ENCODE measurements at places on chromosomes 13 and 19. TPM values are rescaled to one million over a fixed set of nuclear protein-coding genes. Genes with fewer than 3 reads are reported as not detected.

DNA sequence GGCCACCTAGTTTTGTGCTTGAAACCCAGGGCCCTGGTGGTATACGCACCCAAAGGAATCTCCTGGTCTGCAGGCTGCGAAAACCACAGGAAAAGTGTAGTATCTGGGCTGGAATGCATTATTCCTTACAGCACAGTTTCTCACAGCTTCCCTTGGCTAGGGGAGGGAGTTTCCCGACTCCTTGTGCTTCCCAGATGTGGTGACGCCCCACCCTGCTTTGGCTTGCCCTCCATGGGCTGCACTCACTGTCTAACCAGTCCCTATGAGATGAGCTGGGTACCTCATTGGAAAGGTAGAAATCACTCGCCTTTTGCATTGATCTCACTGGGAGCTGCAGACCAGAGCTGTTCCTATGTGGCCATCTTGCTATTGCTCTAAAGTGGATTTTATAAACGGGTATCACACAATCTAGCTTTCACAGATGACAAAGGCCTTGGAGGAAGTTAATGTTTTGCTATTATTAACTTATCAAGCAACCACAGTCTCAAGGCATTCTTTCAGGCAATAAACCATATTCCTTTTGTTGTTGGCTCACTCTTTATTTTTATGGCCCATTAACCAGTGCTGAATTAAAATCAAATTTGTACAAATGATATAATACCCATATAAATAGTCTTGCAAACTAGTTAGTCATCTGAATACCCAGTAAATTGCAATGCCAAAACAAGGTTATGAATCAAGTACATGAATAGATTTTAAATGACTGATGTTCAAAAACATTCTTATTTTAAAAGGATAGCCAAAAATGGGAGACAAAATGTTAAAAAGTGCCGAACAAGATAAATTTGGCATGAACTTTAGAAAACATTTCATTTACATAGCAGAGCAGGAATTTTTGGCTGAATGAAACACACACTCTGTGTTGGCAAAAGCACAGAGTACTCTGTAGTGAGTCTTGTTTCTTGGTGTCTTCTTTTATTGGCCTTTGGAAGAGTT lies 475.4 kb upstream of the ARGLU1 start:
- H3K27ac ChIP-seq, result peak overlapping the region; percentile 3
- H3K4me3 ChIP-seq, result no peak overlapping the region
- no peaks in the 10 kb centered on the region for H3K27me3 ChIP-seq
- no peak for DNase-seq

DNA sequence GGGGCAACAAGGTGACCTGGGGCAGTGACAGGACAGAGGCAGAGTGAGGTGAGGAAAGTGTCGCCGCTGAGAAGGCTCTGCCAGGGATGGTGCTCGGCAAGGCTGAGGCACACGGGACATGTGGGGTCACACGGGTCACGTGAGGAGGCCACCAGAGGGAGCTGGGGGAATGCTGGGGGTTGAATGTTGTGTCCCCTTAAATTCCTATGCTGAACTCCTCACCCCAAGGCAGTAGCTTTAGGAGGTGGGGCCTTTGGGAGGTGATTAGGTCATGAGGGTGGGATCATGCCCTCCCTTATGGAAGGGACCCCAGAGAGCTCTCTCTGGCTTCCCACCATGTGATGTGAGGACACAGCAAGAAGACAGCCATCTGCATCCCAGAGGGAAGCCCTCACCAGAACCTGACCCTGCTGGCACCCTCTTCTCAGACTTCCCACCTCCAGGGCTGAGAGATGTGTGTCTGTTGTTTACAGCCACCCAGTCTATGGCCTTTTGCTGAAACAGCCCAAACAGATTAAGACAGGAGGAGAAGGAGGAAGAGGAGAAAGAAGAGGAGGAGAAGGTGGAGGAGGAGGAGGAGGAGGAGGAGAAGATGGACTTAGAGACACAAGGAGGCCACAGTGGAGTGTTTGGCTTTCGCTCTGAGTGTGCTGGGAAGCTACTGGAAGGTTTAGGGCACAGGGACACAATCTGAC lies 35.4 kb downstream of the RFX2 start:
- no peak for DNase-seq
- no peak overlapping the region for H3K4me3 ChIP-seq
- no peaks in the 10 kb centered on the region for H3K27me3 ChIP-seq
- H3K36me3 ChIP-seq, result no peaks in the 10 kb centered on the region
- peak overlapping the region; percentile 86 for H3K27ac ChIP-seq

Gene EDNRB
- total RNA-seq, result 51.0 TPM

- H3K27ac ChIP-seq, result no peak overlapping the region
- no peaks in the 10 kb centered on the region for H3K27me3 ChIP-seq
- H3K4me1 ChIP-seq, result no peaks in the 10 kb centered on the region
Measured at GRCh38 chr13:26855071-26855470, 94.5 kb upstream of the GPR12 start.

- no peak overlapping the region for H3K27ac ChIP-seq
- H3K27me3 ChIP-seq, result no peaks in the 10 kb centered on the region
- H3K36me3 ChIP-seq, result no peaks in the 10 kb centered on the region
- no peak for DNase-seq
Measured at GRCh38 chr19:37994823-37995130, 87.8 kb downstream of the SIPA1L3 start.

- H3K27ac ChIP-seq, result no peak overlapping the region
- no peak for DNase-seq
- H3K4me3 ChIP-seq, result no peak overlapping the region
- H3K27me3 ChIP-seq, result no peaks in the 10 kb centered on the region
- no peaks in the 10 kb centered on the region for H3K4me1 ChIP-seq
Measured at GRCh38 chr13:31625115-31625514, 114.2 kb upstream of the RXFP2 start.

Gene ZNF208
- 21.0 TPM for total RNA-seq
